Renal cortex interstitium (tissue), 15 donors: ENCODE measurements at places on chromosomes 5 and 9.

- no peak for DNase-seq
Measured at GRCh38 chr5:150452914-150453313, 3.4 kb upstream of the RPS14 start.

GRCh38 chr5:178378527-178379484 is 146.2 kb upstream of the PHYKPL start:
- no peak for DNase-seq

DNA sequence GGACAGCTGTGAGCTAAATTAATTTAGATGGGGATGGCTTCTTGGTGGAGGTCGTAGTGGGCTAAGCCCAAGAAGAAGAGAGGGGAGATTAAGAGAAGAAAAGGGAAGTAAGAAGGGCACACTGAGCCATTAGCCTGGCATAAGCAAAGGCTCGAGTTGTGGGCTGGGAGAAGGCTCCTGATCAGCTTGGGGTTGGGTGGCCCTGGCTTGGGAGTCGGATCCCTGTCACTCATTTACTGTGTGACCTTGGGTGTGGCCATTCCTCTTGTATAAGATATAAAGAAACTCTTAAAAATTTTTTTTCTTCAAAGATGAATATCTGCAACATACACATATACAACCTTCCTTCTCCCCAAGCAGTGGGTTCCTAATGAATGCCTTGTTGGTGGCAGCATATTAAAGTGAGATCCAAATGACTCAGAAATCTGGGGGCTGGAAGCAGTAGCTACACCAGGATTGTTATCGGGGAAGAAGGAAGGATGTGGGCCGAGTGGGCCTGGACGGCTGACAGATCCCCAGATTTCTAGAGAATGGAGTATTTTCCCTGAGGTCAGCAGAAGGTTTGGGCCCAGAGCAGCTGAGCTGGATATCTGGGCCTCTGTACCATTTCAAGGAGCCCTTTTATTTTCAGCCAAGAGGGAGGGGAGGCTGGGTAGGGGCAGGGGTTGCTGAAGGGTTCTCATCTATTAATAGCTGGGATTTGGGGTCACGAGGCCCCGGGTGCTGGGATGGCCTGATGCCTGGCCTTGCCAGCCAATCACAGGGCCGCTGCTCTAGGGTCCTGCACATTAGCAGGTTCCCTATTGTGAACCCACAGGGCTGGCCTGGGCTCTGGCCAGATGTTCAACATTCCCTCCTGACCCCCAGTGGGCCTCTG is 52.1 kb downstream of the PPARGC1B start:
- no peak for DNase-seq

GRCh38 chr5:154690488-154690887 is 64.7 kb upstream of the LARP1 start:
- DNase-seq, result no peak

DNA sequence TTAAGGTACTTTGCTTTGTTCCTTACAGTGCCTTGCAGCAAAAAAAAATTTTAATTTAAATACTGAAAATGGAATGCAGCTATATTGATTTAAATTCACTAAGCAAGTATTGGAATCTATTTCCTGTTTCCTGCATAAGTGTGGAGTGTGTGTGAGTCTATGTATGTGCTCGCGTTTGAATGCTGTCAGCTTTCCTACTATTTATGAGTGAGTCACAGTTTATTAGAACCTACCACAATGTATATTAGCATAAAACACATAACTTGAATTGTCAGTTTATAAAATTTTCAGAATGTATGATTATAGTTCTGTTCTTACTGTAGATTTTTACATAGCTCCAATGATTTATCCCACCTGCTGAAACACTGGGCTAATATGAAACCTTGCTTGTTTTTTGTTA is 302.1 kb downstream of the NR2F1-AS1 start:
- DNase-seq, result no peak

DNA sequence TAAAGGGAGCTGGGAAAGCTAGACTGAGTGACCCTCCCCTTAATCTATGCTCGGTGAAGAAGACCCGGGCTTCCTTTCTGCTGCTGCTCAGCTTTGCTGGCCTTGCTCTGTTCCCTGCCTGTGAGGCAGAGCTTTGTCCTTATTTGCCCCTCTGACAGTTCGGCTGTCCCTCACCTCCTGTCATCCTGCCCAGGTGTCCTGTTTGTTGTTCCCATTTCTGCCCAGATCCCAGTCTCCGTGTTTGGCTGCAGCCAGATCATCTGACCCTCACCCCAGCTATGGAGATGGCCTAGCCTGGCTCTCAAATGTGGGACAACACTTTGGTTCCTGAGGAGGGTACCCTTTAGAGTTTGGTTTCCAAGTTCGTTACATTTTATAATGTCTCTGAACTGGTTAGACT is 20.2 kb downstream of the OTULIN start:
- no peak for DNase-seq

GRCh38 chr9:114035221-114035844 is 42.8 kb downstream of the AMBP start:
- no peak for DNase-seq

GRCh38 chr9:89751079-89751825 is 146.4 kb downstream of the GADD45G start:
- no peak for DNase-seq
